ENCODE measurements at places on chromosomes 4 and X.
A peak's percentile ranks its signal among the peaks of the same experiment; 100 is the strongest.

GRCh38 chr4:78706302-78706701 lies 69.8 kb upstream of the BMP2K start:
- DNase-seq, result no peak

DNA sequence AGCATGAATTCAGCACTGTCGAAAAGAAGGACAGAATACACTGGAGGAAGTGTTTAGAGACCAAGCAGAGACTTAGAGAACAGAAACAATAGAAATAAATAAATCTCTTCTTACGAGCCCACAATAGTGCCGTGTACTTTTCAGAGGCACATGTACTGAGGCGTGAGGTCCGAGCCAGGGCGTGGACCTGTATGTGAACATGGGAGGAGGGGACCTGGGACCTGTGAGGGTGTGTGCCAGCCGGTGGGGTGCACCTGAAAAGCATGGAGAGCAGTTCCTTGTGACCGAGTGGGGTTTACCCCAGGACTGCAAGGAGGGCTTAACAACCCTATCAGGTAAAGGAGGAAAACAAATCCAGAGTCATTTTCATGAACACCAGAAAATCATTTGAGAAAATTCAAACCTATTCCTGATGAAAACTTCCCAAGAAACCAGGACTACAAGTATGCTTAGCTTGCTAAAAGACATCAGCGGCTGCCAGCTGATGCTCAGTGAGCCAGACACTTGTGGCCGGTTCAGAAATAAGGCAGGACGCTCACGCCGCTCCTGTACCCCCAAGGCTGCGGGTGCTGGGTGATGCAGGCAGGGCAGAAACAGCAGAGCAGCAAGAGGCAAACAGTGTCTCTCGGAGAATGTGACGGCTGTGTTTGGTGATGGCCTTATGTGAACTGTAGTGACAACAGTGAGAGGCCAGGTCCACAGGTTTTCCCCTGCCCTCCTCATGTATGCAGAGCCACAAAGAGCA lies 37.1 kb downstream of the NELFA start:
- DNase-seq, result no peak

- no peak for DNase-seq
Measured at GRCh38 chr4:42543762-42544161, 113.1 kb downstream of the ATP8A1 start.

- no peak for DNase-seq
Measured at GRCh38 chrX:20143561-20143960, 1.9 kb upstream of the EIF1AX start.

DNA sequence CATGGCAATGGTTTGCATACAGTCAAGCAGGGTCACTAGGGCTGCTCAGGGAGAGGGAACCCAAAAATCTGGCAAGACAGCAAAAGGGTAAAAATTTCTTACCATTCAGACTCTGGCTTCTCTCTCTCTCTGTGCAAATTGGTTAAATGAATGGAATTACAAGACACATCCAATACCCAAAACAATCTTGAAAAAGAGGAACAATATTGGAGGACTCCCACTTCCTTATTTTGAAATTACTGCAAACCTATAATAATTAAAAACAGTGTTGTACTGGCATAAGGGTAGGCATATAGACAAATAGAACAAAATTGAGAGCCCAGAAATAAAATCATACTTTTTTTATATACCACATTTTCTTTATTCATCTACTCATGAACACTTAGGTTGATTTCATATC lies 24.1 kb downstream of the ETDA start:
- no peak for DNase-seq

GRCh38 chr4:78525559-78525958 lies 26.0 kb upstream of the ANXA3 start:
- no peak for DNase-seq

DNA sequence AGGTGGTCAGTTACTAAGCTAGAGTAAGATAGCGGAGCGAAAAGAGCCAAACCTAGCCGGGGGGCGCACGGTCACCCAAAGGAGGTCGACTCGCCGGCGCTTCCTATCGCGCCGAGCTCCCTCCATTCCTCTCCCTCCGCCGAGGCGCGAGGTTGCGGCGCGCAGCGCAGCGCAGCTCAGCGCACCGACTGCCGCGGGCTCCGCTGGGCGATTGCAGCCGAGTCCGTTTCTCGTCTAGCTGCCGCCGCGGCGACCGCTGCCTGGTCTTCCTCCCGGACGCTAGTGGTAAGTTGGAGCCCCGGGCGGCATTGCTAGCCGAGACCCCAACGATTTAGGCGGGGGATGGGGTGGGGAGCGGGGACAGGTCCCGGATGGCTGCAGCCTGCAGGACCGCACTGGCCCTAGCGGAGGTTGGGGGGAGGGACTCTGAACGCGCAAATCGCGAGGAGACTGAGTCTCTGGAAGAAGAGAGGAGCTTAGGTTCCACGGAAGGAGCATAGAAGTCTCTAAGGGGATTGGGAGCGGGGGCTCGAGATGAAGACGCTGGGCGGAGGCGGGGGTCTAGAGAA lies 573 bp downstream of the HTR2C start:
- DNase-seq, result no peak

DNA sequence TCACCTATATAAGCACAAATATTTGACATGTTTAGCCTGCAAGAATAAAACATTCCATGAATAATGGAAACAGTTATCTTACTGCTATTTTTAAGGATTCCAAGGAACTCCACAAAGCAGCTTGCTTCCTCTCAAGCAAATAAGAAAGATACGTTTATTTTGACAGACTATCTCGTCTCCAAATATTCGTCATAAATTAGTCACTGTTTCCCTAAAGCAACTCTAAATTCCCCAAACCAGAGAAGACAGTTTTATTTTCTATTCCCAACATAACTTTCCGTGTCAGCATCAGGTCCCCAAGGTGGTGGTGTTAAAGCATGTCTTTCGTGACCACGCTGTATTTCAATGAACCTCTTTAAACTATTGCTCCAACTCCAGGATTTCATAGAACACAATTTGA lies 24.3 kb upstream of the DKK2 start:
- DNase-seq, result no peak

DNA sequence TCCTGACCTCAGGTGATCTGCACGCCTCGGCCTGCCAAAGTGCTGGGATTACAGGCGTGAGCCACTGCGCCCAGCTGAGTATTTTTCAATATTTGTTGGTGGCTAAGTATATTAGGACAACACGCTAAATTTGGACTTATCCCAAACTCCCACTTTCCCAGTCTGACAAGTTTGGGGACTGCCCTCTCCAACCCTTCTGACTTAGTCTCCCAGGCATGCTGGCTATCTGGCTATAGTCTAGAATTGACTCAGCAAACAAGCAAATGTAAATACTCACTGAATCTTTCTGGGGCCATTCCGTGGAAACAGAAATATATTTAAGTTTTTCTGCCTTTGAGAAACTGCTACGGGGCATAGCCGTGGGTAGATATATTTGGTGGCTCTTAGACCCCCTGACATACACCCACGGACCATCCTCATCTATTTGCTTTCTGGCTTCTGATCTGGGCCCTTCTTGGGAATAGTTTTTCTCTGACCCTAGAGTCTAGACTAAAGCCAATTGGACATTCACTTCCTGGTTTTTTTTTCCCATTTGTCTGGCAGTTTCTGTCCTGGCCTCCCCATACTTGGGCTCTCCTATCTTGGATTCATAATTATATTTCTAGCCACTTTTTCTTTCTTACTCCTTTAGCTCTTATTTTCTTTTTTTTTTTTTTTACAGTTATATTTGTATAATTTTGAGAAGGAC lies 11.3 kb upstream of the DOCK11 start:
- no peak for DNase-seq

DNA sequence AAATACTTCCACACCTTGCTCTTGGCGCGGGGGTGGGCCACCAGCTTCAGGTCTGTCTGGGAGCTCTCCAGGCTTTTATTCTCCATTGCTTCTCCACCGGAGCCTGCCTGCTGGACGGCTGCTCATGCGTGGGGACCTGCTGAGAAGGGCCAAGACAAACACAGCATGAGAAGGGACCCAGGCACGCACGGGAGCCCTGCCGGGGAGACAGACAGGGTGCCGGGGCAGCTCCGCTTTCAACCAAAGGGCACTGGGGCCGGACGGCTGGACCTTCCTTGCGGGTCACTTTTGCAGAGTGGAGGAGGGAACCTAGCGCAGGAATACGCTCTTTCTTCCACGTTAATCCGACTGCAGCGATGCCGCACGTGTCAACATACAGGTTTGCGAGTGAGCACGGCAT lies 10.1 kb downstream of the DHRSX start:
- DNase-seq, result no peak

DNA sequence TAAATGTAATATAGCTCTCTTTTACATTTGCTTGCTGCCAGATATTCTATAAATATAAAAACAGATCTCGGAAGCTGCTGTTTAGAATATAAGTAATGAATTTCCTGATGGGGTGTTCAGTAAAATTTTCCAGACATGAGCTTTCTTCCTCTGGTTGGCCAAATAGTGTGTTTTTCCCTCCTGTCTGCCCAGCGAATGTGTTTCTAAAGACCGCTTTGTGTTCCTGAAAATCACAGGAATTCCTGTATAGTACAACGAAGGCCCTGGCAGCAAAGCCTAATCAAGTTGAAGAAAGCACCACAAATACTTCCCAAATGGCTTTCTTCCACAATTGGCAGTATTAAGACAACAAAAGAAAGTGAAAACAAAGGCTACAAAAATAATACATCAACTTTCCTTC lies 494.1 kb downstream of the INPP4B start:
- DNase-seq, result no peak

- DNase-seq, result no peak
Measured at GRCh38 chr4:82951196-82951595, 50.7 kb downstream of the THAP9 start.

GRCh38 chr4:113955948-113956347 lies 23.5 kb downstream of the ARSJ start:
- no peak for DNase-seq

GRCh38 chr4:89491761-89492160 lies 184.2 kb upstream of the GPRIN3 start:
- DNase-seq, result no peak

GRCh38 chr4:7844594-7844991 lies 95.1 kb downstream of the AFAP1 start:
- DNase-seq, result no peak

- DNase-seq, result no peak
Measured at GRCh38 chr4:1451752-1452122, 45.5 kb upstream of the NKX1-1 start.

DNA sequence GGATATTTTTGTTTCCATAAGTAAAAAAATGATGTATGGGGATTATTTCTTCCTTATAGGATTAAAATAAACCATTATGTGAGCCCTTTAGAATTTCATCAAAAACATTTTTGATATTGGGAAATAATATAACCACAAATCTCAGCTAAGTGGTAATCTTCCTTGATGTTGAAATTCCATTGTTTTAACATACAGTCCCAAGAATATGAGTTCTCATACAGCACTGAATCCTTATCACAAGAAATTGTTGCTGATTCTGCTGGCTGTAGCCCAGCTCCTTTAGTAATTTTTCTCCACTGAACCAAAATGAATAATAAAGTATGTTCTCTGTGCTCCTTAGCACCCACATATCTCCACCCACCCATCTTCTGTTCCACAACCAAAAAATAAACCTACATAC lies 41.9 kb upstream of the FAM47B start:
- no peak for DNase-seq

GRCh38 chr4:23978002-23978401 lies 88.2 kb upstream of the PPARGC1A start:
- no peak for DNase-seq

- no peak for DNase-seq
Measured at GRCh38 chrX:101229170-101229569, 9.6 kb downstream of the DRP2 start.

DNA sequence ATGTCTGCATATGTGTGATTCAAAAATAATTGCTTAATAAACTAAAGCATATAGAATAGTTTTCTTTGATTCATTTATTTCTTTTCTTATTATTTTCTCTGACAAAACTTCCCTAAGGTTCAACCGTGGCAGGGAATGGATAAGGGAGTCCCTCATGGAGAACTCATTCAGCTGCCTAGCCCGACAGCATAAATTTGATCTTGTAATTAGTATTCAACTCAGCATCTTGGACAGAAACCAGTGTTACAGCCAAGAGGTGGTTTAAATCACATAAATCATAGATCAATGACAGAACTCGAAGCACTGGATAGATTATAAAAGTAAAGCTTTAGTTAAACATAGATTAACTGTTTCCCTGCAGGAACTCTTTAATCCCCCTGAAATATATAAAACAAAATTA lies 174.3 kb upstream of the POU3F4 start:
- no peak for DNase-seq

DNA sequence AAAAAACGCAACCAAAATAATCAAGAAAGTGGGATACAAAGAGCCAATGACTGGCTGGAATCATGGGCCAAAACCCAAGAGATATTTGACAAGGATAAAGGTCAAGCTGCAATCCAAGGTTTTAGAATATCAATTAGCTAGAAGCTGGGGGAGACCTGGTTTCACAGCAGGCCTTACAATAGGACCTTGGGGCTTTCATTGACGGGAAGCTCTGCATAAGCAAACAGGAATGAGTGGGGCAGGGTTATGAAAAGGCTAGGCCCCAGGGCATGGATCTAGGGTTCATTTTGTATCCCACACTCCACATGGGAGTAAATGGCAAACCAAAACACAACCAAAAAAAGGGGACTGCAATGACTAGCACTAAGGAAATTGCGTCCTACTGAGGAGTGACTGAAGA lies 215.3 kb downstream of the HS6ST2 start:
- no peak for DNase-seq

GRCh38 chrX:121011254-121011653 lies 25.7 kb upstream of the CT47A1 start:
- no peak for DNase-seq

GRCh38 chr4:139728146-139728545 lies 62.5 kb downstream of the MGST2 start:
- DNase-seq, result no peak

DNA sequence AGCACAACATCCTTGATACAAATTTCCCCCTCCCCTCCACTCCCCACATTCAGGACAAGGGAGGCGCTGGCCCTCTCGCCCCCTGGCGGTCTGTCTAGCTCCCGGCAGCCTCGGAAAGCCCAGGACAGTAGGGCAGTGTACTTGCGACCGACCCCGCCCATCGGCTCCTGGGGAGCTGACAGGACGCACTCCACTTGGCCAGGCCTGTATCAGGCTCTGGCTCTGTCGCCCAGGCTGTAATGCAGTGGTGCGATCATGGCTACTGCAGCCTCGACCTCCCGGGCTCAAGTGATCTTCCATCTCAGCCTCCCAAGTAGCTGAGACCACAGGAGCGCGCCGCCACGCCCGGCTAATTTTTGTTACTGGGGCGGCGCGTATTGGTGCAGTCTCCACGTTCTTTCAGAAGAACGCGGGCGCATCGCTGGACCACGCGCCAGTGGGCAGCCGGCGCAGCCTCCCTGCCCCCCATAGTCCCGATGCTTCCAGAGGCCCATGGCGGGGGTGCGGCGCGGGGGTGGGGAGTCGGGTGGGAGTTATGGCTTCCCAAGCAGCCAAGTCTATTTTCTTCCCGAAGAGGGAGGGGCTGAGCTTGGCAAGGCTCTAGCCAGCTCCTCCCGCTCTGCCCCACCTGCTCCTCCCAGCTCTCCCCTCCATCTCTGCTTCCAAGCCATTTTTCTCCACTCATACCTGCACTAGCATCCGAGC lies 7.8 kb upstream of the AKAP14 start:
- peak; percentile 46 for DNase-seq

- DNase-seq, result no peak
Measured at GRCh38 chrX:53031380-53031779, 17.2 kb upstream of the GPR173 start.

GRCh38 chr4:77073981-77074380 lies 1.8 kb downstream of the CCNI start:
- DNase-seq, result no peak

All from NCI-H510A treated with DMSO at 0.1 percent for 48 hours (cell line).